Iris pigment epithelial cell (primary cell): ENCODE measurements at places on chromosomes 13 and 19.

DNA sequence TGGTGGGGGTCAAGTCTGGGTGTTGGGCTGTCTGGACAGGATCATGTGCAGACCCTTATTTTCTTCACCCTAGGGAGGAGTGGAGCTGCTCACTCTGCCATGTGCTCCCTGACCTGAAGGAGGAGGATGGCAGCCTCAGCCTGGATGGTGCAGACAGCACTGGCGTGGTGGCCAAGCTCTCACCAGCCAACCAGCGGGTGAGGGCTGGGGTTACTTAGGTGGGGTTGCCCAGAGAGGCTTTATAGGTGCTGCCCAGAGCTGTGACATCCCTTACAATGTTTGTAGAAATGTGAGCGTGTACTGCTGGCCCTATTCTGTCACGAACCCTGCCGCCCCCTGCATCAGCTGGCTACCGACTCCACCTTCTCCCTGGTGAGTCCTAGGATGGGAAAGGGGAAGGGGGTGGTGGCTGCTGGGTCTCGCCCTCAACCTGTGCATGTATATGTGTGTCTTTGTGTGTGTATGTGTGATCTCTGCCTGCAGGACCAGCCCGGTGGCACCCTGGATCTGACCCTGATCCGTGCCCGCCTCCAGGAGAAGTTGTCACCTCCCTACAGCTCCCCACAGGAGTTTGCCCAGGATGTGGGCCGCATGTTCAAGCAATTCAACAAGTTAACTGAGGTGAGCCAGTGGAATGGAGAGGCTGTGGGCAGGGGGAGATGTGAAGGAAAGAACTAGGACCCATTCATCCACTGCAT is 5.1 kb downstream of the CHMP2A start:
- DNase-seq: no peak

- no peak for DNase-seq
Observed at GRCh38 chr19:4075373-4075772, 8.7 kb upstream of the ZBTB7A start.

GRCh38 chr19:638906-639252 is 800 bp upstream of the FGF22 start:
- DNase-seq: no peak

DNA sequence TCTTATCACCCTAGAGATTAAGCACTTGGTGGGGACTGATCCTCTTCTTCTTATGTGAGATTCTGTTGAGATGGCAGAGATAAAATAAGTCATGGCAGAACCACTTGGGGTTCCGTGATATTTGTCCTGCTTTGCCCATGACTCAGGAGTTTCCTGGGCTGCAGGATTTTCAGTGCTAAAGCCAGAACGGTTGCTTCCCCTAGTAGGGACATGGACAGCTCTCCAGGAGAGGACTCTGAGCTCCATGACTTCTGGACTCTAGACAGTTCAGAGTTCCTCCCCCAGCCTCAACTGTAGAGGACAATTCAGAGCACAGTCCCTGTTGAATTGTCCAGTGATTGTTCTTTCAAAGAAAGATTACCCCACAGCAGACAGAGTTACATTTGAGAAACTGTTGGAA is 98.8 kb downstream of the OLFM4 start:
- no peak for DNase-seq

- DNase-seq: no peak
Observed at GRCh38 chr19:30106417-30107095, 164.5 kb downstream of the URI1 start.

- DNase-seq: no peak
Observed at GRCh38 chr13:106184790-106185189, 350.7 kb downstream of the EFNB2 start.

GRCh38 chr13:103324641-103325040 is 258.4 kb upstream of the SLC10A2 start:
- no peak for DNase-seq

GRCh38 chr19:52007451-52007805 is 583 bp downstream of the ZNF615 start:
- no peak for DNase-seq

- DNase-seq: no peak
Observed at GRCh38 chr19:38550376-38550775, 67.4 kb downstream of the MAP4K1 start.

DNA sequence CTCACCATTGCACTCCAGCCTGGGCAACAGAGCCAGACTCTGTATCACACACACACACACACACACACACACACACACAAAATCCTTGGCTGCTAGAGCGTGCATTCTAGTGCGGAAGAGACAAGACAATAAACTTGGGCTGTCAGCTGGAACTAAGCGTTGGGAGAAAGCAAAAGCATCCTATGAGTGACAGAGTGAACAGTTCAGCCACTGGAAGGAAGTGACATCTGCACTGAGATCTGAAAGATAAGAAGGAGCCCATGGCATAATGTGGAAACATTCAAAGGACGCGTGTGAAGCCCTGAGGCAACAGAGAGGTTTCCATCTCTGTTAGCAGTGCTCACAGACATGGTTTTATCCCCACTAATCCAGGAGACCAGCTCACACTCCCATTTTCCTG is 3.5 kb upstream of the SLC1A5 start:
- no peak for DNase-seq
